Left renal cortex interstitium (tissue), 4 donors: ENCODE measurements at places on chromosomes 1 and 21. TPM values are rescaled to one million over a fixed set of nuclear protein-coding genes. Genes with fewer than 3 reads are reported as not detected.

- DNase-seq: no peak
Measured at GRCh38 chr1:155864393-155864792, 5.0 kb downstream of the SYT11 start.

Gene FAM163A
- 1.0 TPM for polyA plus RNA-seq

- DNase-seq: no peak
Measured at GRCh38 chr21:26965040-26965906, 1.6 kb downstream of the ADAMTS5 start.

- DNase-seq: no peak
Measured at GRCh38 chr21:45598666-45599065, 44.9 kb upstream of the PCBP3 start.

DNA sequence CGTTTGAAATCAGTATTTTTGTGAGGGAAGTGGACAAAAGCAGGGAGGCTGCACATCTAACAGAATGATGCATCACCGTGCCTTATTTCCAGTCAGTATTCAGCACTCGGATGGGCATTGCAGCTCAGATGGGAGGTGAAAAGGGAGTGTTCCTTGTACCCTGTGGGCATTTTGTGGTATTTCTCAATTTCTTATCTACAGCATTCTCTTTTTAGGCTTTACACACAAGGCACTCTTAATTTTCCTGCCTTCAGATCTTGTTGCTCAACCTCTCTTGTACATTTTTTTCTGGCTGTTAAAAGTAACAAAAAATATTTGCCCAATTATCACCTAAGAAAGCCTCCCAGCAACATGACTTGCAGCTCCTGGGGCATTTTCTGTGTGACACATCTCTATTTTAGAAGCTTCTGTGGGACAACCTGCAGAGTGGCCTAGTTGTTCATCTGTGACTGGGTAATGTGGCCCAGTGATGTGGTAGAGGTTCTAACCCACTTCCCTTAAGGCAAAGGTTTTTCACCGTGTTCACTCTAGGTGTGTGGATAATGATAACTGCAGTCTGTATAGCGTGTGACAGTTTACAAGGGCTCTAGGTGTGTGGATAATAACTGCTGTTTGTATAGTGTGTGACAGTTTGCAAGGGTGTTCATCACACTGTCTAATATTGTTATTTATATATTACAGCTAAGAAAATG lies 257.2 kb downstream of the PTGER3 start:
- DNase-seq: no peak

DNA sequence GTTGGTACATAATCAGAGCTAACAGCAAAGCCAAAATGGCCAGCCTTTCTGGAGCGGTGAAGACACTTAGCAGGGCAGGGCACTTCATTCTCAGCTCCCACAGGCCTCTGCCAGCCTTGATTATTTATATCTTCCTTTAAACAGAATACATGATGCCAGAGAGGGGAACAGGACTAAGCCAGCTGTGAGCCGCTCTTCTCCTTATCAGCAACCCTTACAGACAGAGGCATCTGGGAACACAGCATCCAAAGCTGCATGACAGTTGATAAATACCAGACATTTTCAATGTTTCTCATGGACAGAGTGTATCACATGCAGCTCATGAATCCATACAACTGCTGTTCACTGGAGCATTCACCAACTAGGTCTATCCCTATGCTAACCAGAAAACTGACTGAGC lies 29.1 kb downstream of the DNAJC11 start:
- no peak for DNase-seq

Gene SPRR3
- 0.18 TPM for polyA plus RNA-seq

Gene UAP1
- polyA plus RNA-seq: 38.4 TPM

GRCh38 chr1:191839891-191840290 lies 318.4 kb upstream of the RGS18 start:
- DNase-seq: no peak

Gene FLG2
- polyA plus RNA-seq: 0.05 TPM

Gene GNG4
- polyA plus RNA-seq: 4.4 TPM

- DNase-seq: no peak
Measured at GRCh38 chr1:161908264-161908663, 115.4 kb downstream of the OLFML2B start.

- no peak for DNase-seq
Measured at GRCh38 chr1:153292185-153292584, 20.6 kb downstream of the PGLYRP3 start.

Gene VANGL2
- 31.9 TPM for polyA plus RNA-seq

GRCh38 chr1:109272831-109273547 lies 10.0 kb downstream of the PSRC1 start:
- DNase-seq: no peak

- no peak for DNase-seq
Measured at GRCh38 chr1:185432948-185433347, 115.9 kb upstream of the IVNS1ABP start.

Gene APOBEC4
- polyA plus RNA-seq: not detected

GRCh38 chr1:199242601-199243000 lies 603.8 kb downstream of the PTPRC start:
- DNase-seq: no peak

Gene PTPN14
- polyA plus RNA-seq: 42.9 TPM

Gene PRELP
- polyA plus RNA-seq: 5.5 TPM

GRCh38 chr1:212467843-212468482 lies 35.2 kb downstream of the NENF start:
- DNase-seq: no peak

DNA sequence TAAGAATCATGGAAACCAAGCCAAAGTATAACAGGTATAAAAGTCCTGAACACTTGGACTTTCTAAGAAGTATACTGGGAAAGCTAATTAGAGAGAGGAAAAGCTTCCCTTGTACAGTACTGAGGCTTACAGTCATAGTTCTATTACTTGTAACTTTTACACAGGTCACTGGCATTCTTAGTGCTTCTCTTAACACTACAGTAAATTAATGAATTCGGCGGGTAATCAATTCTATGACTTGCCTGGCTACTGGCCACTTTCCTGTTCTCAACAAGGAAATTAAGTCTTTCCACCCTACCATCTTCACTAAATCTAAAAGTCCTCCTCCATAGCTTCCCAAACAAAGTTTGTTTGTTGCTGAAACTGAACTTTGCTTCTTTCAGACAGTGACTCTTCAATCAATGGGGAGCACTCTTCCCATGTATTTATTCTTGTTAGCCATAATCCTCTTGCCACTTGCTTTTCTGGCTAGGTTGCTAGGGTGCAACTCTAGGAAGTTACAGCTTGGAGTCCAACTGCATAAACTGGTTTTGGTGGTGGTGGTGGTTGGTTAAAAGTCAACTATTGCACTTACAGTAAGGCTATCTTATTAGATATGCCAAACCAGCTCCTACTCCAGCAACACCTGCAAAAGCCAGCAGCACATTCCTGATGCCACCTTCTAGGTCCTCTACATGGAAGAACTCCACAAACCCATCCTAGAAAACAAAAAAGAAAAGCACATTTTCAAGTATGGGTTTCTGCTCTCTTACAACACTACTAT lies 2.4 kb downstream of the MCL1 start:
- no peak for DNase-seq

Gene BTF3L4
- polyA plus RNA-seq: 80.0 TPM
